ENCODE measurements at places on chromosomes 16 and 17.

- no peak for DNase-seq
Observed at GRCh38 chr16:64397042-64397441, 724.8 kb downstream of the CDH11 start.

GRCh38 chr17:48048384-48049126 is 396 bp downstream of the NFE2L1 start:
- peak; percentile 76 for DNase-seq

DNA sequence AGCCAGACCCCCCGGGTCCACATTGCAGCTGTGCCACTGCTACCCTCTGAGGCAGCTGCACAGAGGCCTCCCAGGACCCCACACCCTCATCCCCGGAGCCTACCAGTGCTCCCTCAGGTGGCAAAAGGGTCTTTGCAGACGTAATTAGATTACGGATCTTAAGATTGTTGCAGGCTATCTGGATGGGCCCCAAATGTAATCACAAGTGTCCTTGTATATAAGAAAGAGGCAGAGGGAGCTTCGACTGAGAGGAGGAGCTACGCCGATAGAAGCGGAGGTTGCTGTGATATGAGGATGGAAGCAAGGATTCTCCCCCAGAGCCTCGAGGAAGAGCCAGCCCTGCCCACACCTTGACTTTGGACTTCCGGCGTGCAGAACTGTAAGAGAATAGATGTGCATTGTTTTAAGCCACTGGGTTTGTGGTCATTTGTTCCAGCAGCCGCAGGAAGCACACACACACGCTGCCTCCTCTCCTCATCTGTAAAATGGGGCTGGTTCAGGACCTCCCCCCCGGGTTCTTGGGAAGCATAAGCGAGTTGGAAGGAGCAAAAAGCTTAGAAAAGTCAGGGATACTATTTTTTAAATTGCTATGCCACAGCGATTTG is 10.5 kb upstream of the RAI1 start:
- no peak for DNase-seq

DNA sequence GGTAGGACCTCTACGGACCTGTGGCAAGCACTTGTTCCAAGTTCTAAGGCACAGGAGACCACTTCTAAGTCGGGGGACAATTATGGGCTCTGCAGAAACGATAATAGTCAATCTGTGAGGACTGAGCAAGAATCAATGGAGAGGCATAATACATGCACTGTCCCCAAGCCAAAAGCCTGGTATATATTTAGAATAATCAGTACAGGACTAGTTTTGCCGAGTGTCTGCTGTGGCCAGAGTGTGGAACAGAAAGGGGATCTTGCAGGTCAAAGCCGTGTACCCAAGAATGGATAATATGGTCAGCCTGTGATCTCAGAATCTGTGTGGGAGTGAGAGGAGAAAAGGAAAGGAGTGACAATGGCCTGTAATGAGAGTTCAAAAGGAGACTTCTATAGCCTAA is 80.2 kb upstream of the GNAO1 start:
- DNase-seq, result no peak

DNA sequence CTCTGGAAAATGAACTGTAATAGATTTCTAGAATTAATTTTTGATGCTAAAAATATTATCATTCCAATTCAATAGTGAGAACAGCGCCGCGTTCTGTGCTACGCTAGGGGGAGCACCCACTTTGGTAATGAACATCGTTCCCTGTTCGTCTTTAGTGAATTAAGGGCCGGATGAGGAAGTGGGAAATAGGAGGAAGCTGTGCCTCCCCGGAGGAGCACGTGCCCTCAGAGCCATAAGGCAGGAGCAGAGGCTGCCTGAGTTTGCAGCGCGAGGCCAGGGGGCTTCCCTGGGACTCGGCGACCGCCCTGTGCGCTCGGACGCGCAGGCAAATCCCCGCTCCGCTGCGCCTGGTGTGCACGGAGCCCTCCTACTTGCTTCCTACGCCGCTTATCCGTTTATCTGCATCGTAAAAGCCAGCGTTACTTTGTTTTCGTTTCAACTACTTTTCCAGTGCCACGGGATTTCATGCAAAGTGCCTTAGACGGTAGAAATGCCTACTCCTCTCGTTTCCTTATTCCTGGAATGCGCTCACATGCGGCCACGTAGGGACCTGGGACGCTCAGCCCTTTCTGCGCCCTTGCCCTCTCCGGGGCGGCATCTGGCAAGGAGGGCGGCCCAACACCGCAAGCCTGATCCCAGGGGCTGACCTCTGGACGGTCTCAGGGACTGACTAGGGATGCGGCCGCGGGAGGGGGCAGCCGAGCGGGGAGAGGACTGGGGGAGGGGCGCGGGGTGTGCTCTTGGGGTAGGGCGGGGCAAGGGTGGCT is 76.4 kb downstream of the KCNJ12 start:
- DNase-seq, result no peak

DNA sequence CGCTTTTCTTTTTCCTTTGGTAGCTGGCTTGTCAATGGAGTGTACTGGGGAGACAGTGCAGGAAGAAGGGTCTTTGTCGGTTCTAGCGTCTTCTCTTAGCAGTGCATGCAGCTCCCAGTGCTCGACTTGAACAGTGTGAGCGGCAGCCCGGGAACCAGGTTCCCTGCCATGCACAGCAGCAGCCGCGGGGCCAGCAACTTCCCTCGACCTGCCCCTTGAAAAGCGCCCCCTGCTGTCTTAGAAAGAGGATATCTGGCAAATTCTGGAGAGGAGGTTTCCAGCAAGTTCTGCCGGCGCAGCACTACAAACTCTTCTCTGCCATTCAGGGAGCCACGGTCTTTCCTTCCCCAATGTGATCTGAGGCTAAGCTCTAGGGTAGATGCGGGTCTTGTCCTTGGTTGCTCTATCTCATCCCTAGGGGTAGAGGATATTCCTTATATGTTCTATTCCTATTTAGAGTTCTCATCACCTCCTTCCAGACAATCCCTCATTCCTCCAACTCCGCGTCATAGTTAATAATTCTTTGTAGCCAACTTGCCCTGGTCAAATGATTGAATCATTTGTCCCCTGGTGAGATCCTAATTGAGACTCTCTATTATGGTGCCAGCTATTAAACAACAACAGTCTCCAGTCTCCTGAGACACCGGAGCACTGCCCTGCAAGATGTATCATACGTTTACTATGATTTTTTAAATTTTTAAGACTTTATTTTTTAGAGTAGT is 451.3 kb downstream of the PMP22 start:
- peak; percentile 15 for DNase-seq

DNA sequence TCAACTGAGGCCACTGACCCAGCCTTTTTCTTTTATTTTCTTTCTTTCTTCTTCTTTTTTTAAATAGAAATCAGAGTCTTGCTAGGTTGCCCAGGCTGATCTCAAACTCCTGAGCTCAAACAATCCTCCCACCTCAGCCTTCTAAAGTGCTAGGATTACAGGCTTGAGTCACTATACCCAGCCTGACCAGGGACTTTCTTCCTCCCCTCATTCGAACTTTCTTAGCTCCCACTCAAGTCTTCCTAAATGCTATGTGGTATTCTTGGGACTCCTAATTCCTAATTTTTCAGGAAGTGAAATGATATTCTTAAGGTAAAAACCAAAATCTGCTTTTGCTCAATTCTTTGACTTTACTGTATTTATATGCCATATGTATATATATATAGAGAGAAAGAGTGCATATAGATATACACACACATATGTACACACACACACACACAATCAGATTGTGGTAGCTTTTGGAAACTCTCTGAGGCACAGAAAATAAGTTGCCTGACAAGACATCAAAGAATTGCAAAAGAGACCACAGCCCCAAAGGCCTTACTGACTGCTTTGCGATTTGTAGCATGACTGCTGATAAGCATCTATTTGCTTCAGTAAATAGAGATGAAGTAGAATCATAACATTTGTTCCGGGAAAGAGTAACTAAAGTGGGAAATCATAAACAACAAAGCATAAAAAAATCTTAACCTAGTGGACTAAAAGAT is 9.5 kb upstream of the AMZ2 start:
- DNase-seq, result no peak

DNA sequence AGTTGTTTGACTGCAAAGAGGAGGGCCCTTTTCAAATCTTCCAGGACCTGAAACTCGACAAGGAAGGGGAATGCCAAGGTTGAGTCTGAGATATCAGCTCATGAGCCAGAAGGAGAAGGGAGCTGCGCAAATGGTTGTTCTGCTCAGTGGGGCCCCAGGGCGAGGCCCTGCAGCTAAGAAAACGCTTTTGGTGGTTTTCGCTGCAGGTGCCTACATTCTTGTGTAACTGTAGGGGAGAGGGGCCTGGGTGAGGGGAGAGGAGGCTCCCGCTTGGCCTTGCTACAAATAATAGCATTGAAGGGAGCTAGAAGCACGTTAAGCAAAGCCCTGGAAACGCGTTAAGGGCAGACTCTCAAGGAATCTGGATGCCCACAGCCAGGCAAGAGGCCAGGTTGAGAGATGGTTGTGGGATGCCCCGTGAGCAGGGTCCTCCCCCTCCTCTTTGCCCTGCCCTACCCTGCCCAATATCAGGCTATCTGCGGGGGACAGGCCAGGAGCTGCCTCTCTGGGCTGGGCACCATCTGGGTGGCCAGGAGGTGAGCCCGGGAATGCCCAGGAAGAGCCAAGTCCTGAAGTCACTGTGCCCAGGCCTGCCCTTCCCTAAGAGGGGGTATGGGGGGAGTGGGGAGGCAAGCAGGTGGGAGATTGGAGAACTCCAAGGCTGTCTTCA is 21.9 kb downstream of the GPR142 start:
- DNase-seq, result no peak
